Naive thymus-derived CD4-positive, alpha-beta T cell (primary cell): ENCODE measurements at places on chromosomes 5 and 9. TPM values are rescaled to one million over a fixed set of nuclear protein-coding genes. Genes with fewer than 3 reads are reported as not detected.

DNA sequence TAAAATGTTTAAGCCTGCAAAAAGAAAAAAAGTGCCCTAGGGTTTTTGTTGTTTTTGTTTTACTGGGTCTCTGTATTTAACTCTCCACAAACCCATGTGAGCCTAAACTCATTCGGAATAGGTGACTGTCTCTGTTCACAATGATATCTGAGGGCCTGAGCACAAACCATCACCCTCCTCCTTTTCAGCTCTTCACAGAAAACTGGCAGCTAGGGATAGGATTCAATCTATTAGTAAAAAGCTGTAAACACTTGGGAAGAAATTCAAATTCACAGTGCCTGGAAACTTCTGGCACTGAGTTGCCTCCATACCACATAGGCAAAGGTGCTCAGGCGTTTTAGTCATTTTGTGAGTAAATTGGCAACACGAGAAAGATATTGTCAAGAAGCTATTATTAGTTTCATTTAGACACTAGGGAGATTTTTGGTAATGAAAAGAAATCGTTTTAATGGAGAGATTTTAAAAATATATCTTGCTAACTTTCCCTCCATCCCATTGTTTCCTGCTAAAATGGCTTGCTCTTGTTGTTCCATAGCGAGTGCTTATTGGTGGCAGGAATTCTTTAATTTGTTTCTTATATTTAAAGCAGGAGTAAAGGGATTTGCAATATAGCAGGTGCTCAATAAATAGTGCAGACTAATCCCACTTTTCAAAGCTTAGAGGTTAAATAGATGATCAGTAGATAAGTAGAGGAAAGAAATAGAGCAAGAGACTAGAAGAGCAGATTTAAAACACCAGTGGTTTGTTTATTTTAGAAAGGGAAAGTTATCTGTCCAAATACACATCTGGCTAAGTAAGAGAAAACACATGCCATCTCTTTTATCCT, 9.7 kb downstream of the FOXD1 start:
- no peak for DNase-seq

DNA sequence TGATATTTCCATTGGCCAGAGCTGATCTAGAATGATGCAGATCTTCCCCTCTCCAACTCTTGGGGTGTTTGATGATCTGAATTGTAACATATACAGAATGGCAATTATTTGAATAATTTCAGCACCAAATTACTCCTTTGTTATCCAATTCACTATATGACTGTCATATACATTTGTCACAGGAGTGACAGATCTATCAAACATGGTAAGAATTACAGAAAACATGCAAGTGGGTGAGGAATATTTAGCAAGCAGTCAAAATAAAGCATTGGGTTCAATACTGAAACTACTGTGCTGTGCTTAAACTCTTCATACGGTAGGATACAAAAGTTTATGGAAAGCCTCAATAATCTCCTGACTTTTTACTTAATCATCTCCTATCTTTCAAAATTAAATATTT, 8.8 kb downstream of the MPDZ start:
- DNase-seq = no peak

DNA sequence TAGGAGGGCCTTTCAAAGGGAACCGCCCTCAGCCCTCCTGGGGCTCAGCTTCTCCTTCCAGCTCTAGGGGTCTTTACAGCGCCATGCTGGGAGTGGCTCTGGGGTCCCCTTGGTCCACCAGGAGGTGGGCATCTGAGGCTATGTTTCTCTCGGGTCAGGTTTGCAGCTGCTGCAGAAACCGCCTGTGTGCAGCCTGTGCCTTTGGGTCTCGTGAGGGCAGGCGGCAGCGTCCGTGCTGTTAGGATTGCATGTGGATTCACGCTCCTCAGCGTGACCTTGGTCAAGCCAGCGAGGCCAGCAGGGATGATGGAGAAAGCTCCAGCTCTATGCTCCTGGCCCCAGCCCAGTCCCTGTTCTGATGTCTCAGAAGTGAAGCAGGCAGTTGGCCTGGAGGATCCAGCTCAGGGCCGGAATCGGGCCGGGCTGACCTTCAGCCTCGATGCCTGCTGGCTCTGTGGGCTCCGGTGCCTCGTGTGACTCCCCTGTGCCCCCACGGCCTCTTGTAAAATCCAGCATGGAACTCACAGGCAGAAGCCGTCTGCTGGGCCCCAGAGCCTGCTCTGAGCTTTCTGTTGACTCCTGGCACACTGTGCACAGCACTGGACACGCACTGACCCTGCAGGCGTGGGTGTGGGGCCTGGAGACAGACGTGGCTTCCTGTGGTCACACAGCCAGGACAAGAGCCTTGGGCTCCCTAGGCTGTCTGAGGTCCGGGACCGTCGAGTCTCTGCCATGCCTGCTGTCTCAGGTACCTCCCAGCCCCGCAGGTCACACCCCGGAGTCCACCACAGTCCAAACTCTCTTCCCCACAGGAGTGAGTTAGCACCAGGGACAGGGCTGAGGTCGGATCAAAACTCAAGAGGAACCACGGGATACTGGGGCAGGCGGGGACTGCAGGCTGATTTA, 54.3 kb downstream of the TRIP13 start:
- no peak for DNase-seq

DNA sequence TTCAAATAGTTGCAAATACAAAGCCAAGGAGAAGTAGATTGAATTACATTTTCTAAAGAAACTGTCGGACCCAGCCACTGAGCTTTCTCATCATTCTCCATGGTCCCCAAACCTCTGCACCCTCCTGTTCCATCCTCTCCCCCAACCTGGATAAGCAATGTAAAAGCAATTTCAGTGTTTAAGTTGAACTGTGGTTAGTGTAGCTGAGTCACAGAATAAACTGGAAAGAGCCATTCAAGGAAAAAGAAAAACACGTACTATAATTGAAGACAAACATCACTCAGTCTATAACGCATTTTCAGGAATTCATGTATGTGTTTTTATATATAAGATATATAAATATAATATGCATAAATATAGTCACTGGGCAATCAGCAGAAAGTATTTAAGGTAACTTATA, 54.1 kb upstream of the TMEM161B start:
- DNase-seq = no peak

DNA sequence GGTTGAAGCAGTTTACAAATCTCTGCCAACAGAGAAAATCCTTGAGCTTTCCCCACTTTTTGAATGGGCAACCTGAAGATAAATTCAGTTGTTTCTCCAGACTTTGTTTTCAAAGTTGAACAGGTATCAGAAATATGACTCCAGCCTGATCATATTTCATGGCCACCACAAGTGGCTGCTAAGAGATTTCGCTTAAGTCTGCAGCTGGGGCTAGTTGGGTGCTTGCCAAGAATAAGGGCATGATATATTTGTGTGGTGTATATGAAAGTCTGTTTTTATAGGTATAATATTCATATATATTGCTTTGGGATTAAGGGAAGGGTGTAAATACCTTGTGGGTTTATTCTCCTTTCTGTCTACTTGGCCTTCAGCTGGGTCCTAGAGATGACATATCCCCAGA, 168.4 kb upstream of the GDNF start:
- DNase-seq = no peak

- no peak for DNase-seq
These were observed 4.2 kb upstream of the DELE1 start for GRCh38 chr5:141919218-141920119.

The TNFSF8 gene
- 19.4 TPM for total RNA-seq

The PCDH12 gene
- total RNA-seq = not detected
